ENCODE measurements at places on chromosomes 2 and 18. TPM values are rescaled to one million over a fixed set of nuclear protein-coding genes. Genes with fewer than 3 reads are reported as not detected.

GCG gene
- total RNA-seq, result not detected

DNA sequence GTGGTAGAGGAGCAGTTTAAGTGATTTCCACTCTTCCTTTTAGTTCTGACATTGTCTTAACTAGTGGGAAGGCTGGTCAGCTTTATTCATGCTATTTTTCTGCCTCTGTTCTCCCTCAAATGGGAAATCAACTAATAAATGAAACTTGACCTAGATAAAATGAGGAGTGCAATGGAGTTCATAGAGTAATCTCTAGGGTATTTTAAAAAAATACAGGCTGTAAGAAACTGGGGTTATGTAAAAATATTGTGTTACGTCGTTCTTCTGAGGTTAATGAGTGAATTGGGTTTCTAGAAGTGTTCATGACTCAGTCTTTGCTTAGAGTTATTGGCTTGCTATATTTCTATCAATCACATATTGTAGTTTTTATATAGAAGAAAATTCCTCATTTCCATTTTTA is 734.5 kb downstream of the MBD2 start:
- DNase-seq, result no peak

GRCh38 chr2:178225006-178225805 is 30.9 kb downstream of the OSBPL6 start:
- DNase-seq, result no peak

GRCh38 chr2:28981620-28982376 is 700 bp downstream of the TOGARAM2 start:
- DNase-seq, result peak; percentile 21
